NCI-H2107 (cell line): ENCODE measurements at places on chromosomes 5 and 9.
A peak's percentile ranks its signal among the peaks of the same experiment; 100 is the strongest.

DNA sequence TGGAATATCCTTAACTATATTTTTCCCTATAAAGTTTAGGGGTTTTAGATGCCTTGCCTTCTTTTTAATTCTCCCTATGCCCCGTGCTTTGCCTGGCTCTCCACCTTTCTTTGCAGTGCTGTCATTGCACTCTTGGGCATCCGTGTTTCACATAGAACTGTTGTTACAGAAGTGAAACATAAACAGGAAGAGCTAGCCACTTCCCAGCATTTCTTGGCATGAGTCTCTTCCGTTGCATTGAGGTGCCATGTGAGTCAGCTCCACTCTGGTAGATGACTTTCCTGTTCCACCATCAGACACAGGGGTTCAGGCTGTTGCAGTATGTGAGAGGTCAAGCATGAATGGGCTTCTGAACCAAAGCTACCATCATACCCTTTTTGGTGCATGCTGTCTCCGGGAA lies 73.4 kb downstream of the ANGPTL2 start:
- DNase-seq: no peak

DNA sequence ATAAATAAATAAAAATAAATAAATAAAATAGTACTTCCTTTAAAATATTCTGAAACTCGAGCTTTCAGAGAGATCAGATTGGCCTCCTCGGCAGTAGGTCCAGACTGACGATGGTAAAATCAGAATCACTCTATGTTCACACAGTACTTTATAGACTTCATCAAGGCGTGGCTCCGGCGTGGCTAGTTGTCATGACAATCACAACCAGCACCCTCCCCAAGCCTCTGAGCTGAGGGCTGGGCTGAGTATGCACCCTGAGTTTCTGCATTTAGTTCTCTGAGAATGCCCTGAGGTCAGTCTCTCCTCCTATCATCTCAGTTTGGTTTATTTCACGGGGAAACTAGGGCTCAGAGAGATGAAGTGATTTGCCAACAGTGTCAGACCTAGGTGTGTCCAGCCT lies 43.3 kb upstream of the BARHL1 start:
- no peak for DNase-seq

DNA sequence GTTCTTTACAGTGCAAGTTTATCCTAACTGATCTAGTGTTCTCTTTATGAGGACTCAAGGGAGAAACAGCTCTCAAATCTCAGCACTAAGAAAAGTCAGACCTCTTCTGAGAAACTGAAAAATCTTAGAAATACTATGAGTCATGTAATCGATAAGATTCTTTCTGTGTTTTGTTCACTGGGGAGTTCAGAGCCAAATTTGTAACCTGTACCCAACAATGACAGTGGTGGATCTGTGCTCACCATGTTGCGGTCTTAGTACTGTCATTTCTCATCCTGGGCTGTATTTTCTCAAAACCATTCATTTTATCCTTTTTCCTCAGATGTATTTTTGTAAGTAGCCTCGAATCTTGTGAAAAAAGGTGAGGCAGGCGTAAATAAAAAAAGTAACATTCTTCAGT lies 146.4 kb downstream of the ACER2 start:
- no peak for DNase-seq

GRCh38 chr9:36985769-36986467 lies 48.1 kb downstream of the PAX5 start:
- DNase-seq: no peak

DNA sequence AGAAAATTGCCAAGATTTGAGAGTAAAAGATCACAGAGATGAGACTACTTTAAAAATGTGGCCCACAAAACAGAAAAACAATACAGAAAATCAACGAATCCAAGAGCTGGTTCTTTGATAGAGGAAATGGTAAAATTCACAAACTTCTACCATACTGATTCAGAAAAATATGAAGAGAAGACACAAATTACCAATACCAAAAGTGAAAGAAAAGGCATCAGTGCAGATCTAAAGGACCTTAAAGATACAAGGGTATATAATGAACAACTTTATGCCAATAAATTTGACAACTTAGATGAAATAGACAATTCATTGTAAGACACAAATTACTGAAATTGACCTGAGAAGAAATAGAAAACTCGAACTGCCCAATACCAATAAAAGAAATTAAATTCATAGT lies 24.4 kb upstream of the SLC1A1 start:
- DNase-seq: no peak

- DNase-seq: no peak
Measured at GRCh38 chr5:65305913-65306312, 175.8 kb downstream of the ADAMTS6 start.

DNA sequence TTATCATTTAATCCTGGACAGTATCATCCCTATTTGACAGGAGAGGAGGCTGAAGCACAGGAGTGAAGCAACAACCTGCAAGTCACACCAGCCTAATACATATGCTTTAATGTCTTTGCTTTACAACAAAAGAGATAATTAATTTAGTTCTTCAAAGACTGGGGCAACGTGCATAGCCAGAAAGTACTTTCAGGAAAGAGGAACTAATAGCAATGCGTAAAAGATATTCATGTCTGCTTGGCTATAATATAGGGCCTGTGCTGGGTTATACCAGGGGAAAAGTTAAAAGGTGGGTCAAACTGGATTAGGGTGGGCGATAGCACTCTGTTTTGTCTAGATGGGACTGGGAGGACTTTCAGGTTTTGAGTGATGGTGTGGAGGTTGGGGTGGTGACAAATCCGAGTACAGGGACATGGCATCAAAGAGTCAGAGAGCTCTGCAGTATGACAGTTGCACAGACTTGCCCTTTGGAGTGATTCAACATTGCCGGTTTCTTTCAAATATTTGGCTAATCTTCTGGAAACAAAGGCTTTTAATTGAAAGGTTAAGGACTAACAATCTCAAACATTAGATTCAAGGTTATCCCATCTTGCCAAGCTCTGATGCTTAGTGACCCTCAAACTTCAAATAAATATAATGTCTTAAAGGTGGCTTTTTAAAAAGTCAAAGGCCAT lies 11.9 kb downstream of the DAB2 start:
- no peak for DNase-seq

DNA sequence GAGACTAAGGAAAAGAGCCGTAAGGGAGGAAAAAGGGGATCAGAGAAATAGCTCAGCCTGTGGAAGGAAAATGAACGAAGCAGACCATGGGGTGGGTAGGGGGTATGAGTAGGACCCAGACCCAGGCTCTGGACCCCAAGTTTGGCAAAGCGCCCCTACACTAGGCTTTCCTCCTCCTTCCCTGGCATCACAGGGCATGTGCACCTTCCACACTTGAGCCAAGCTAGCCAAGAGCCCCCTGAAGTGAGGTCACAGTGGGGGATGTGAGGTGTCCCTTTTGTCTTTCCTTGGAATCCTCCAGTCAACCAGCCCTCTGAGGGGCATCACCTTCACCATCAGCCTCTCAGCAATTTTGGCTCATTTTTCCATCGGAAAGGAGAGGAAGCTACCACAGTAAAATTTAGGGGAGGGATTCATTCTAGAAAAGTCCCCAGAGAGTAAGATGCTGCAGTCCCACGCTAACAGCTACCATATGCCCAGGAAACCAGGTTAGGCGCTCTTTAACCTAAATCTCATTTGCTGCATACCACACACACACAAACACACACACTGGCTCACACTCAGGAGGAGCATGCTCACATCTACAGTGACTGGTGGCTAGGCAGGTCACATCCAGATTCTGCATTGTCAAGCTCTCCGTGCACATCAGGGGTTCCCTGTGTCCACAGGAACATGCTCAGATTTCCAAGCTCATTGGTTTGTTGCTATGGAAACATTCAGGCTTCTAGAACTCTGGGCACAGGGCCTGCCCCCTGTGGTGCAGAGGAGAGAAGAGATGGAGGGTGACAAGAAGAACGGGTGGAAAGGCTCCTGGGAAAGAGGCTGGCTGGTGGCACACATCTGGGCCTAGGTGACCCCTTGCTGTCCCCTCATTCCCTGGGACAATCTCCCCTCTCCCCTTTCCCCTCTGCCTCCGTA lies 9.9 kb downstream of the REEP2 start:
- DNase-seq: peak; percentile 69

DNA sequence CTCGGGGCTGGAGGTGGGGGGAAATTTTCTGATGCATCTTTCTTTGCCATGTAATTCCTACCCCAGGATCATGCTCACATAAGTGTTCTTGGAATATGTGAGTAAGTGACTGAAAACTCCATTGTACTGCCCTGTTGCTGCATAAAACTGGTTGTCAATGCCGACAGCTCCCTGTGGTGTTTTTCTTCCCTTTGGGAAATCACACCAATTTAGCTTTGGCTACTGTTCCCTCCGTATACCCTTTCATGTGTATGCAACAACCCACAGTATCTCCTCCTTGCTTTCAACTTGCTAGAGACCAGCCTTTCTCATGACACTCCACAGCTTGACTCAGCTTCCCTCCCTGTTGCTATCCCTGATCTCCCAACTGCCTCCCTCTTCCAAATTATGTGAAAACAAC lies 240.6 kb downstream of the TRIM32 start:
- DNase-seq: no peak

- no peak for DNase-seq
Measured at GRCh38 chr9:131492070-131492469, 10.6 kb upstream of the POMT1 start.

DNA sequence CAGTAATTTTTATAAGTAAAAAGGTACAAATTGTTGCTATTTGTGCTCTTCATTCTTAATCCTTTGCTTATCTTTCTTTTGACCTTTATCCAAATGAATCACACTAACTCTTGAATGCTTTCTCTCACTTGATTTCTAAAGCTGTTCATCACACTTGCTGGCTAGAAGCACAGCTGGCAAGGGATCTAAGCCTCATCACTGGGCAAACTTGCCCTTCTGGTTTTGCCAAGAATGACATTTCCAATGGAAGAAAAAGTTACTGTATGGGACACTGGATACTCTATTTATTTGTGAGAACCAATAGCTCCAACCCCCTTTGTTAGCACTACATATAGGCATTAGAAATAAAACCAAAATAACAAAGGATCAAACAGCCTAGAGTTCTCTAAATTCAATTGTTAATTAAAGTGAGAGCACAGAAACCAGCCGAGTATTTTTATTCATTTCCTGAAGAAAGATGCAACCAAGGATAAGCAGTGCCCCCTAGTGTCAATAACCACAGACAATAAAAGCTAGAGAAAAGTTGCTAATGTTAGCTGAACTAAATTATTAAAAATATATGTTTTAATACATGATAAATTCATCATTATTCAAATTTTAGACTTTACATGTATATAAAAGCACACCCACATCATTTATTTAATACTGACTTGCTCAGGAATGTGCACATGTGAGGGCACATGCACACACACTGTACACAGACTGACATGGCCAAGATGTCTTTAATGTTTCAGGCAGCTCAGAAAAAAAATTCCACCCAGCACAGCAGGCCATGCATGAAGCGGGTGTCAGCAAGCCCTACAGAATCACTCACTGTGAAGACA lies 59.8 kb upstream of the POU5F2 start:
- DNase-seq: peak; percentile 18
